Mammary epithelial cell (primary cell): ENCODE measurements at places on chromosomes 1 and 21. TPM values are rescaled to one million over a fixed set of nuclear protein-coding genes. Genes with fewer than 3 reads are reported as not detected.

Gene ACTL8
- polyA plus RNA-seq, result not detected

Gene LCE1A
- polyA plus RNA-seq, result not detected

Gene THEMIS2
- 1.8 TPM for polyA plus RNA-seq

Gene TDRD5
- not detected for polyA plus RNA-seq

DNA sequence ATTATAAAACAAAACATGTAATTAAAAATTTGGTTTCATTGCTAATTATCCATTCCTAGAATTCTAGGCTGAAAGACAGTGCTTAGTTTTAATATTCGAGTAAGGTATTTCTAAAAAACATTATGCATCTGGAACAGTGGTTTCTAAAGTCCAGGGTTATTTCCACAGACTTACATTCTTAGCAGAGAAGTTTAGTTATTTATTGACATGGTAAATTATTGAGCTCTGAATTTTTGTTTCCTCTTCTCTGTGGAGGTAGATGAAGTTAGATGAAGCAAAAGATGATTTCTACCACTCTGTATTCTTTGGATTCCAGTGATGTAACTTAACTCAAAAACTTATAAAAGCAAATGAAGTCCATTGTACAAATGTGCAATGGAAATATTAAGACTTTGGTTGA lies 709.4 kb downstream of the MRPL39 start:
- DNase-seq, result no peak

- no peak for DNase-seq
Observed at GRCh38 chr1:176602388-176603004, 139.5 kb downstream of the PAPPA2 start.

GRCh38 chr21:42343963-42344510 lies 6.8 kb downstream of the TFF2 start:
- no peak for DNase-seq

GRCh38 chr1:221667504-221667903 lies 74.4 kb downstream of the DUSP10 start:
- peak; percentile 92 for DNase-seq

- no peak for DNase-seq
Observed at GRCh38 chr1:217270101-217270500, 360.8 kb downstream of the GPATCH2 start.

DNA sequence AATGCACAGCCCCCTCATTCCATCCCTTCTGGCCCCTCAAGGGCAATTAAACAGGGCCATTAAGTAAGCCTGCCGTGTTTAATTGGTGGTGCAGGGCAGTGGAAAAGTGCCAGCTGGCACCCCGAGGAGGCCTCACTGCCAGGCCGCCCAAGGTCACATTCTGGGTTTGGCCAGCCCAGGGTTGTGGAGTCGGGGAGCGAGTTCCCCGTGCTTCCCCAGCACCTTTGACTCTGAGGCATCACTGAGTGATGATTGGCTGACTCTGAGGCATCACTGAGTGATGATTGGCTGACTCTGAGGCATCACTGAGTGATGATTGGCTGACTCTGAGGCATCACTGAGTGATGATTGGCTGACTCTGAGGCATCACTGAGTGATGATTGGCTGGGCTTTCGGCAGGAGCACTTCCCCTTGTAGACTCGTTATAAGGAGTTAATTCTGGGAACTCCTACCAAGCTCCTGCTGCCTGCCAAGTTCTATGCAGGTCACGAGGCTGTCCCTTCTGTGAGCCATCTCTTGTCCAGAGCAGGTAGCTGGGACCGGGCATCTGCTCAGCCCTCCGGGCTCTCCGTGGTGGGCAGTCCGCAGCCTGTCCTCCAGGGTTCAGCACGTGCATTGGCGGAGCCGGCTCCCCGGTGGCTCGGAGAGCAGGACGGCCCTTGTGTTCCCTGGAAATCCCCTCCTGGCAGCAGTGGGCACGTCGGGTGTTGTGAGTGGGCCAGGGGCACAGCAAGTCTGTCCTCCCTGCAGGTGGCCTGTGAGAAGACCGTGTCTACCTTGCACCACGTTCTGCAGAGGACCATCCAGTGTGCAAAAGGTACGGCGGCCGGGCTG lies 20.9 kb downstream of the CSTB start:
- no peak for DNase-seq

- peak; percentile 75 for DNase-seq
Observed at GRCh38 chr1:6603238-6603914, 707 bp upstream of the KLHL21 start.

- DNase-seq, result no peak
Observed at GRCh38 chr21:44932408-44933181, 7.2 kb upstream of the SLX9 start.

GRCh38 chr1:241842565-241842964 lies 5.4 kb upstream of the EXO1 start:
- peak; percentile 51 for DNase-seq

- no peak for DNase-seq
Observed at GRCh38 chr1:89786628-89787214, 34.1 kb upstream of the LRRC8D start.

GRCh38 chr21:35411434-35411833 lies 362.3 kb upstream of the RUNX1 start:
- DNase-seq, result no peak

DNA sequence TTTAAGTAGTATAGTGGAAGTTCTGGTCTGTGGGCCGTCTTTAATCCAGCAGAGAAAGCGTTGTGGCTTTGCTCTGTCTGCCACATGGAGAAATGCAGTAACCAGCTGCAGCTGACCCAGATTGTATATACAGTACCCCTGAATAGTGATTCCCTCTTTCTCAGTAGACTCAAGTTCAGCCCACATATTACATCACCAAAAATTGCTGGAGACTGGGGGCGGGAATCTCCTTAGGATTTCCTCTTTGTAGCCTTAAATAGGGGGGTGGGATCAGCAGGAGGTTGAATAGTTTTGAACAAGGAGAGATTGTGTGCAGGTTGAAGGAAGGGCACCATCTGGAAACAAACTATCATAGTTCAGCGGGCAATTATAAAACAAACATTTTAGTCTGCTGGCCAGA lies at the start of gene ANGPTL1:
Gene ANGPTL1 (minus strand): TSS at position 134 of the 400 bp plus-strand sequence. CDS start 5,301 bp downstream, outside the sequence.
- no peak for DNase-seq
